ENCODE measurements at places on chromosomes 12 and 14.

- no peak for DNase-seq
These were observed 289.1 kb downstream of the RPS29 start for GRCh38 chr14:49297102-49297501.

DNA sequence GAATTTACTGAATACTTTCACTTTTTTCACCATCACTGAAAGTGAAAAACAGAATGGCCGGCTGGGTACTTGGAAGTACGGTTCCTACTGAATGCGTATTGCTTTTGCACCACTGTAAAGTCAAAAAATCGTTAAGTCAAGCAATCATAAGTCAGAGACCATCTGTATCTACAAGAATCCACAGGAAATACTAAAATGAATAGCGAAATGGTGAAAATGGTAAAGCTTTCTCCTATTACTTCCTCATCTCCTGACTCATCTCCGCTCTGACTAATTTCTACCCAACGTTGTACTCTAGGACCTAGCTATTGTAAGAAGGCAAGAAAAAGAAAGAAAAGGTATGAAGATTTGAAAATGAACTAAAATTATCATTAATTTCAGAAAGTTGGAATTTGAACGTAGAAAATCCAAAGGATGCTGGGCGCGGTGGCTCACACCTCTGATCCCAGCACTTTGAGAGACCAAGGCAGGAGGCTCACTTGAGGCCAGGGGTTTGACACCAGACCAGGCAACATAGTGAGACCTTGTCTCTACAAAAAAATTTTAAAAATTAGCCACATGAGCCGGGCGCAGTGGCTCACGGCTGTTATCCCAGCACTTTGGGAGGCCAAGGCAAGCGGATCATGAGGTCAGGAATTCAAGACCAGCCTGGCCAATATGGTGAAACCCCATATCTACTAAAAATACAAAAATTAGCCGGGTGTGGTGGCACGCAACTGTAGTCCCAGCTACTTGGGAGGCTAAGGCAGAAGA, 5.3 kb upstream of the CDCA4 start:
- no peak for DNase-seq

GRCh38 chr12:76915361-76916169, 36.7 kb upstream of the CSRP2 start:
- DNase-seq = no peak

GRCh38 chr14:55599250-55599879, 19.4 kb downstream of the KTN1 start:
- DNase-seq = peak; percentile 23

DNA sequence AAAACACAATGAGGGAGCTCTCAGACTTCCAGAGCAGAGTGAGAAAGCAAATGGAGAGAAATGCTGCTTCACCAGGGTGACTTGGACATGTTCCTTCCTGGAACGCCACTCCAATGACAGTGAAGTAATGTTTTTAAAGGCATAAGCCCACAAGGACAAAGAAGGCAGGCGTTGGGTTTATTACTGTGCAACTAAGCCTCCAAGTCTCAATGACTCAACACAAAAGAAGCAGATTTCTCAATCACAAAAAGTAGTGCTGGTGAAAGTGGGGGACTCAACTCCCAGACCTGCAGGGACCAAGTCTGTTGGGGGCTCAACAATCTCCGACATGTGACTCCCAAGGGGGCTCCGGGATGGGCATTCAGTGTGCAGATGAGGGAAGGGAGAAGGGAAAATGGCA, 505.2 kb downstream of the BCL11B start:
- no peak for DNase-seq

- DNase-seq = no peak
These were observed 692.3 kb downstream of the C12orf50 start for GRCh38 chr12:87336814-87337336.

GRCh38 chr12:109861689-109862314, 18.5 kb downstream of the GLTP start:
- no peak for DNase-seq

GRCh38 chr12:104064842-104065427, 604 bp downstream of the HCFC2 start:
- DNase-seq = no peak

DNA sequence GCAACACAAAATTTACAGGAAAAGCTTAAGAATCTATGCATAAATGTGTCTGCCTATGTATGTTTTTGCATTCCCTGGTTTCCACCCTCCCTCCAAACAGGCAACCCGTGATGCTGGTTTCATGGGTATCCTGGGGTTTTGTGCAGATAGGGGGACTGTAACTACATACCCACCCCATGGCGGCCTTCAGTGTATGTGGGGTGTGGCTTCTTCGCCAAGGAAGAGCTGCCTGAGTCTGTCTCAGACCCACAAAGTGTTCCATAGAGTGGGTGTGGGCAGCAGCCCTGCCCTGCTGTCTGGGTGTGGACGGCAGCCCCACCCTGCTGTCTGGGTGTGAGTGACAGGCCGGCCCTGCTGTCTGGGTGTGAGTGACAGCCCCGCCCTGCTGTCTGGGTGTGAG, 174.8 kb downstream of the ADGRD1 start:
- DNase-seq = no peak

- no peak for DNase-seq
These were observed 53.2 kb downstream of the ZFP36L1 start for GRCh38 chr14:68739701-68740100.

DNA sequence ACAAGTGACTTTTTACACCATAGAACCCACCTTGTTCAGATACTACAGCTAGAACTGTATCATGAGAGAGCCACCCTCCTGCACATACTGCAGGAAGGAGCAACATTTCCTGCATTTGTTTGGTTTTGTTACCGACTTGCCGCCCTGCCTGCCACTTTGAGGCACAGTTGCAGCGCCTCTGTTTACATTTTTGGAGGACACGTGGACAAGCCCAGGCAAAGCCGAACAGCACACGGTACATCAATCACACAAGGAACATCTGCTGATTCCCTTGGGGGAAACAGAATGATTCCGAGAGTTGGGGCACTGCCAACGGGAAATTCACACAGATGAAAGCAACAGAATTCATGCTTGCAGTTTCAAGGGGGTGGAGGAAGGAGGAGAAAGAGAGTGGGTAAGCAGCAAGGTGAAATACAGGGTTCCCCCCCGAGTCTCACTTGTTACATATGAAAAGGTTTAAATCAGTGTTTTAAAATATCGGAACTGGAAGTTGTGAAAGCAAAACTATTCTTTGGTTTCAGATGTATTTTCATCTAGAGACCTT, 110.7 kb downstream of the BTG1 start:
- DNase-seq = peak; percentile 97

- DNase-seq = no peak
These were observed at the start of gene ZNF385A for GRCh38 chr12:54384591-54385041. Gene ZNF385A, minus strand, starts transcription at chr12:54384733. Its CDS starts 219 bp downstream, at chr12:54384514.

- no peak for DNase-seq
These were observed 177.1 kb downstream of the CACNA1C start for GRCh38 chr12:2229661-2230539.

Data from DMS153 (cell line).